T-helper 17 cell (primary cell): ENCODE measurements at places on chromosomes 5 and 9.

- H3K4me3 ChIP-seq: no peak overlapping the region
- DNase-seq: no peak
- peaks cover 3% of the 10 kb centered on the region for H3K4me1 ChIP-seq
- H3K36me3 ChIP-seq: no peaks in the 10 kb centered on the region
- H3K27ac ChIP-seq: no peak overlapping the region
- no peaks in the 10 kb centered on the region for H3K27me3 ChIP-seq
Measured at GRCh38 chr5:139554264-139554663, 6.9 kb upstream of the UBE2D2 start.

DNA sequence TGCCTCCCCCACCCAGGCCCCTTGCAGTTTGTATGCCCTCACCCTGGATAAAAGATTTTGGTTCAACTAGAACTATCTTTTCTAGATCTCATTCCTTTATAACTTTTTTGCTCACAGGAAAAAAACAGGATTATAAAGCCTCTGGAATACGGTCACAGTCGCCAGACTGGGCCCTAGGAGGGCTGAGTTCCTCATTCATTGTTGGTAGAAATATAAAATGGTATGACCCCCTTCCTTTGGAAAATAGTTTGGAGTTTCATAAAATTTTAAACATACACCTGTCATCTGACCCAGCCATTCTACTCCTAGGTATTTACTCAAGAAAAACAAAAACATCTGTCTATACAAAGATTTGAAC, 82.1 kb downstream of the HSD17B3 start:
- H3K36me3 ChIP-seq: peaks cover 3% of the 10 kb centered on the region
- H3K27me3 ChIP-seq: peaks cover 49% of the 10 kb centered on the region
- no peak overlapping the region for H3K27ac ChIP-seq
- H3K4me3 ChIP-seq: no peak overlapping the region
- H3K4me1 ChIP-seq: peaks cover 9% of the 10 kb centered on the region
- no peak for DNase-seq

GRCh38 chr9:34322899-34323591, 6.0 kb downstream of the KIF24 start:
- no peak for DNase-seq
- no peak overlapping the region for H3K27ac ChIP-seq
- no peak overlapping the region for H3K4me3 ChIP-seq
- H3K36me3 ChIP-seq: no peaks in the 10 kb centered on the region
- peaks cover 8% of the 10 kb centered on the region for H3K4me1 ChIP-seq
- H3K27me3 ChIP-seq: no peaks in the 10 kb centered on the region

- H3K36me3 ChIP-seq: peaks cover 6% of the 10 kb centered on the region
- H3K4me1 ChIP-seq: peaks cover 7% of the 10 kb centered on the region
- no peak overlapping the region for H3K4me3 ChIP-seq
- no peak overlapping the region for H3K27ac ChIP-seq
Measured at GRCh38 chr5:146653560-146653959, 137.6 kb upstream of the GPR151 start.

GRCh38 chr5:126869005-126869451, 92.1 kb downstream of the LMNB1 start:
- DNase-seq: no peak
- H3K4me1 ChIP-seq: peaks cover 10% of the 10 kb centered on the region
- H3K27ac ChIP-seq: no peak overlapping the region
- peak overlapping the region; percentile 86 for H3K4me3 ChIP-seq
- H3K27me3 ChIP-seq: no peaks in the 10 kb centered on the region

- peak overlapping the region; percentile 92 for H3K4me3 ChIP-seq
- DNase-seq: no peak
- no peaks in the 10 kb centered on the region for H3K36me3 ChIP-seq
- H3K4me1 ChIP-seq: peaks cover 27% of the 10 kb centered on the region
- no peaks in the 10 kb centered on the region for H3K27me3 ChIP-seq
- H3K27ac ChIP-seq: peak overlapping the region; percentile 74
Measured at GRCh38 chr5:176646707-176647029, 616 bp upstream of the TSPAN17 start.

GRCh38 chr5:54013556-54014194, 296.7 kb downstream of the ARL15 start:
- H3K4me1 ChIP-seq: peaks cover 2% of the 10 kb centered on the region
- peaks cover 4% of the 10 kb centered on the region for H3K36me3 ChIP-seq
- H3K27ac ChIP-seq: no peak overlapping the region
- H3K4me3 ChIP-seq: no peak overlapping the region
- H3K27me3 ChIP-seq: no peaks in the 10 kb centered on the region

DNA sequence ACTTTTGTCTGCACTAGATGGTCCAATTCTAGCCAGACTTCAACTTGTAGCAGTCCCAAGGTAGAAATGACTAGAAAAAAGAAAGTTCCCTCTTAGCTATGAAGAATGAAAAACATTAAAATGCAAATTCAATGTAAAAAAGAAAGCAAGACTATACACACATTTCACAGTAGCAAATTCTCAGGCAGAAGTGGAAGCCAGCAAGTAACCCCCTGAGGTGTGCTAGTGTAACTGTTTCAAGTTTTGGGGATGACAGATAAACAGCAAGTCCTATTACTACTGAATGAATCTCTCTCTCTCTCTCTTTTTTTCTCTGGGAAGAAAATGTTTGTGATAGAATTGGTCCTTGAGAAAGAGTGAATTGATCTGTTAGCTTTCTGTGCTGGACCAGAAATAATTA, 185.6 kb downstream of the EFNA5 start:
- H3K4me3 ChIP-seq: no peak overlapping the region
- no peak overlapping the region for H3K27ac ChIP-seq
- H3K36me3 ChIP-seq: no peaks in the 10 kb centered on the region
- DNase-seq: no peak
- peaks cover 3% of the 10 kb centered on the region for H3K4me1 ChIP-seq
- H3K27me3 ChIP-seq: peaks cover 5% of the 10 kb centered on the region
